Endodermal cell (in vitro differentiated cells): ENCODE measurements at places on chromosomes 2 and 18. TPM values are rescaled to one million over a fixed set of nuclear protein-coding genes. Genes with fewer than 3 reads are reported as not detected.

Gene CABLES1
- total RNA-seq = 16.7 and 17.2 TPM in 2 replicates

Gene TMEM247
- not detected in 2 replicates for total RNA-seq

Gene OR6B2
- total RNA-seq = not detected in 3 replicates

Gene TTC39C
- 10.0 to 14.6 TPM (median 14.0 TPM) in 3 replicates for total RNA-seq

Gene CPO
- 1.0 and 1.5 TPM in 2 replicates for total RNA-seq

Gene FOXI3
- 0.16 to 1.4 TPM (median 0.93 TPM) in 3 replicates for total RNA-seq

Gene KRTCAP3
- total RNA-seq = 25.9 to 29.7 TPM (median 27.0 TPM) in 3 replicates

Gene DSC1
- total RNA-seq = not detected in 3 replicates

DNA sequence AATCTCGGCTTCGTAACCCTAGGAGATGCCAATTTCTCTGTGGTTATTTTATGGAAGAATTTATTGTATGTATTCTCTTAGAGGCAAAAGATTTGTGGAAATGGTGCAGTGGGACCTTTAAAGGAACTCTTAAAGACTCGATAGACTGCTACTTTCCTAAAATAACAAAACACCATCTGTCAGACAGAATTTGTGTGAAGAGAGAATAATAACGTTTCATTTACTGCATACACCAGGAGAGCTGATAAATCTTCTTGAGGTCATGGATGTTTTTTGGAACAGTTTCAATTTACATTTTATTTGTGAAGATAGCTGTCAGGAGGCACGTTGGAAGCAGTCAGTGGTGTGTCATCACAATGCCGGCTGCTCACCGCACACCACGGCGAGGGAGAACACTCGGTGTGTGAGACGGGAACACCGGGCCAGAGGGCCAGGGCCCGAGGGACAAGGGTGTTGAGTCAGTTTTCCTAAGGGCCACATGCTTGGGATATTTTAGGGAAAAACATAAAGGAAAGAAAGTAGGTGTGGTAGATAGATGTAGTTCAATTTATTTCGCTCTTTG lies 1681.0 kb upstream of the DDX18 start:
- DNase-seq = no peak
- no peaks in the 10 kb centered on the region for H3K27me3 ChIP-seq
- no peaks in the 10 kb centered on the region for H3K4me1 ChIP-seq
- no peaks in the 10 kb centered on the region for H3K36me3 ChIP-seq

DNA sequence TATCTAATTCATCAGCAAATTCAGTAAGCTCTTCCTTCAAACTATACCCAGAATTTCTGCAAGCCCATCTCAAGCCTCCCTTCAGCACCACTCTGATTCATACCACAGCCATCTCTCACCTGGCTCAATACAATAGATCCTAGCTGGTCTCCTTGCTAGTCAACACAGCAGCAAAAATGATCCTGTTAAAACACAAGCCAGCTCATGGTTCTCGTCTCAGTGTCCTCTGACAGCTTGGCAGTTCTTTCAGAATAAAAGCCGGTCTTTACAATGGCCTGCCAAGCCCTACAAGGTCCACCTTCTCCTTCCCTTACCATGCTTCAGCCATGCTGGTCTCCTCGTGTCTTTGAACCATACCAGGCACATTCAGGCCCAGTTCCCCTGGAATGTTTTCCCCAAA lies 296.9 kb upstream of the RND3 start:
- no peak overlapping the region for H3K27ac ChIP-seq
- H3K4me1 ChIP-seq = no peaks in the 10 kb centered on the region
- no peaks in the 10 kb centered on the region for H3K36me3 ChIP-seq
- H3K4me3 ChIP-seq = no peak overlapping the region
- H3K27me3 ChIP-seq = no peaks in the 10 kb centered on the region

GRCh38 chr2:130764035-130764820 lies 8.9 kb downstream of the AMER3 start:
- peaks cover 3% of the 10 kb centered on the region for H3K27me3 ChIP-seq
- no peak overlapping the region for H3K27ac ChIP-seq
- no peak for DNase-seq
- no peaks in the 10 kb centered on the region for H3K4me1 ChIP-seq

GRCh38 chr2:171383134-171383533 lies 50.7 kb downstream of the METTL8 start:
- H3K4me3 ChIP-seq = no peak overlapping the region
- no peak for DNase-seq
- H3K36me3 ChIP-seq = no peaks in the 10 kb centered on the region
- no peaks in the 10 kb centered on the region for H3K27me3 ChIP-seq

DNA sequence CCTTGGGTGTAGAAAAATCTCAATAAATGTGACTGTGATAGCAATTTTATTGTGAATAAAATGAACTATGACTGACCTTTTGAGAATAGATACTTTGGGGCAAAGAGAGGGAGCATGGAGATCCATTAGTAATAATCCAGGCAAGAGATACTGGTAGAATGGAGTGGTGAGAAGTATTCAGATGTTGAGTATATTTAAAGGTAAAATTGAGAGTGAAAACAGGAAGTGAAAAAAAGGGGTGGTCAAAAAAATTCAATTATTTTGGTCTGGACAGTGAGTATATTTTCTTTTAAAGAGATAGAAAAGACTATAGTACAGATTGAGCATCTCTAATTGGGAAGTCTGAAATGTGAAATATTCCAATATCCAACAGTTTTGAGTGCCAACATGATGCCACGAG lies 1515.6 kb upstream of the NXPH2 start:
- no peaks in the 10 kb centered on the region for H3K36me3 ChIP-seq
- H3K4me3 ChIP-seq = no peak overlapping the region
- H3K27me3 ChIP-seq = no peaks in the 10 kb centered on the region

DNA sequence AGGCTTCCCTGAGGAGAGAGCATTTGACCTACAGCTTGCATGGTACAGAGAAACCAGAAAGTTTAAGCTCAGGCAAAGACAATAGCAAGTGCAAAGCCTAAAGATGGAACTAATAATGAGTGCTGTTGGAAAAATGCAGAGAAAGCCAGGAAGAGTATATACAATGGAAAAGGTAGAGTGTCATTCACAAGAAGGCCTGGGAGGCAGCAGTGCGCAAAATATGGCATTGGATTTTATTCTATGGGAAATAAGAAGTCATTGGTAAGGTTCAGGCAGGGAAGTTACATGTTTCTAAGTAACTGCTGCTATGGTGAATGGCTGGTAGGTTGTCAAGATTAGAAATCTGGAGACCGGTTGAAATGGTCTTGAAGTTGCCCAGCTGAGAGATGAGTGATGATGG lies 2167.3 kb upstream of the CELF4 start:
- no peaks in the 10 kb centered on the region for H3K27me3 ChIP-seq
- no peak overlapping the region for H3K4me3 ChIP-seq
- H3K27ac ChIP-seq = no peak overlapping the region
- DNase-seq = peak; percentile 45

DNA sequence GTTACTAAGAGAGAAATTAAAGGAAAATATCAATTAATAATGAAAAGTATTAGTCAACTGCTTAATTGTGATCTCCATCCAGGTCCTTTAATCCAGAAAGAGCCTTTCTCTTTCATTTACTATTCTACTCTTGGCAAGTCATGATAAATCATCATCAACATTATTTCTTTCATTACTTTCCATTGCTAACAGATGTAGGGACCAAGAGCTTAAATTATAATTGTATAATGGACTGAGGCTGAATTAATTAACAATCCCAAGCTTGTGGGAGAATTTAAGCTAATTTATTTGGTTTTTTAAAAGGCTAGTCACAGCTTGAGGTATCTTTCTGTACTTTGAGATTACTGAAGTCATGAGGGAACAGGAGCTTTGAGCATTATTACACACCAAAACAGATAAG lies 223.9 kb downstream of the ERBB4 start:
- no peaks in the 10 kb centered on the region for H3K27me3 ChIP-seq
- H3K4me1 ChIP-seq = no peaks in the 10 kb centered on the region
- H3K4me3 ChIP-seq = no peak overlapping the region
- no peak for DNase-seq
- H3K27ac ChIP-seq = no peak overlapping the region

GRCh38 chr2:85022232-85022631 lies 51.3 kb downstream of the KCMF1 start:
- H3K27me3 ChIP-seq = no peaks in the 10 kb centered on the region
- H3K27ac ChIP-seq = no peak overlapping the region
- no peak for DNase-seq
- H3K4me3 ChIP-seq = no peak overlapping the region
- H3K4me1 ChIP-seq = no peaks in the 10 kb centered on the region

- H3K4me1 ChIP-seq = no peaks in the 10 kb centered on the region
- H3K27ac ChIP-seq = no peak overlapping the region
- no peaks in the 10 kb centered on the region for H3K36me3 ChIP-seq
- no peaks in the 10 kb centered on the region for H3K27me3 ChIP-seq
These were observed 47.6 kb upstream of the GPC1 start for GRCh38 chr2:240387669-240388358.

- no peaks in the 10 kb centered on the region for H3K36me3 ChIP-seq
- H3K27me3 ChIP-seq = no peaks in the 10 kb centered on the region
- H3K4me3 ChIP-seq = peak overlapping the region; percentile 77
These were observed 249.0 kb downstream of the CDH20 start for GRCh38 chr18:61582202-61582710.

GRCh38 chr18:22318745-22319407 lies 98.8 kb downstream of the CTAGE1 start:
- no peaks in the 10 kb centered on the region for H3K36me3 ChIP-seq
- DNase-seq = no peak
- H3K27ac ChIP-seq = no peak overlapping the region
- H3K4me3 ChIP-seq = no peak overlapping the region
- H3K27me3 ChIP-seq = peaks cover 11% of the 10 kb centered on the region

- no peaks in the 10 kb centered on the region for H3K27me3 ChIP-seq
- DNase-seq = no peak
- H3K4me1 ChIP-seq = peaks cover 5% of the 10 kb centered on the region
- H3K27ac ChIP-seq = no peak overlapping the region
These were observed 61.5 kb downstream of the EFR3B start for GRCh38 chr2:25103287-25103871.

DNA sequence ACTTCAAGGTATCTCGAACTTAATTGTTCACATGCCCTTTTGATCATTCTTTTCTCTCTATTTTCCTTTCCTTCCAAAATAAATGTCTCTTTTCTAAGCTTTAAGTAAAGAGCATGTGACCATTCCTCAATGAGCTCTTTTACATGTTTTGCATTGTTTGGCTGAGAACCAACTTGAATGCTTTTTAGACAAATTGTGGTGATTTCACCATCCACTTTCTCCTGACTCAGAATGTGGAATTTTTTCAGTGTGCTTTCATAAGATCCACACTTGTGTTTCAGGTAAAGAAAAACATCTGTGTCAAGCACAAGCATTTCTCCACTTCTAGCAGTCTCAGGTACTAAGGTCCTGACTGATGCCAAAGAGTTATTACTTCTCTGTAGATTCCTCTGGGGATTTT lies 10.7 kb downstream of the RBM43 start:
- no peaks in the 10 kb centered on the region for H3K27me3 ChIP-seq
- no peak overlapping the region for H3K4me3 ChIP-seq
- no peaks in the 10 kb centered on the region for H3K4me1 ChIP-seq
- no peak overlapping the region for H3K27ac ChIP-seq
- DNase-seq = no peak
- no peaks in the 10 kb centered on the region for H3K36me3 ChIP-seq

GRCh38 chr18:8491516-8491915 lies 117.7 kb upstream of the RAB12 start:
- no peak overlapping the region for H3K4me3 ChIP-seq
- DNase-seq = no peak
- no peaks in the 10 kb centered on the region for H3K27me3 ChIP-seq
- no peak overlapping the region for H3K27ac ChIP-seq

DNA sequence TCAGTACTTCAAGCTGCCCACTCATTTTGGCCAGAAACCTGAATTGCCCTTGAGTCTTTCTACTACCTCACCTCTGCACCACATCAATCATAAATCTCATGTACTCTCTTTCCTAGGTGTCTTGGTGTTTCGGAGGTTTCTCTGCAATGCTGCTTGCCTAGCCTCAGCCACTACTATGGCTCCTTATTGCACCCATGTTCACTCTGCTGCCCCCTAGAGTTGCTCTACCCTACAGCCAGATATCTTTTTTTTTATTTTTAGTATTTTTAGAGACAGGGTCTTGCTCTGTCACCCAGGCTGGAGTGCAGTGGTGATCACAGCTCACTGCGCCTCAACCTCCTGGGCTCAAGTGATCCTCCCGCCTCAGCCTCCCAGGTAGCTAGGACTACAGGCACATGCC lies 413.0 kb downstream of the PTPRM start:
- no peaks in the 10 kb centered on the region for H3K27me3 ChIP-seq
- no peak overlapping the region for H3K27ac ChIP-seq
- no peak overlapping the region for H3K4me3 ChIP-seq

DNA sequence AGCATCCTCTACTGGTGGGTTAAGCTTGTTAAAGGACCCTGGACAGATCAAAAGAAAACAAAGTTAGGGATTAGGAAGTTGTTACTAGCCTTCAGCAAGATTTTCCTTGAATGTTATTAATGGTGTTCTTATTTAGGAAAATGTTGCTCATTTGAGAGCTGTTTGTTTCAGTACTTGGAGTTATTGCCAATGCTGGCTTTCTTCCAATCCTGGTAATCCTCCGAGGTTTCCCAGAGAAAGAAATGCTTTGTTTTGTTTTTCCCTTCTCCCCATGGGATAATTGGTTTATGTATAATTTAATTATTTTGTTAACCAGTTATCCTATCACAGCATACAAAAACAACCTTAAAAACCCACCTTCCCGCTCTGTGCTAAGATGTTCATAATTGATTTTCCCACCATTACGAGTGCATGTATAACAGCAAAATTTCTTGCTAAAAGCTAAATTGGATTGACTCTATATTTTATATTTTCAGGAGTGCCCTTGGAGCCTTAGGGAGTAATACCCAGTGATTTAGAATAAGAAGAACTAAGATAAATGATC lies 79.8 kb downstream of the MGAT5 start:
- H3K4me3 ChIP-seq = no peak overlapping the region
- H3K27ac ChIP-seq = no peak overlapping the region
- H3K4me1 ChIP-seq = peaks cover 8% of the 10 kb centered on the region
- no peaks in the 10 kb centered on the region for H3K36me3 ChIP-seq
- H3K27me3 ChIP-seq = no peaks in the 10 kb centered on the region

DNA sequence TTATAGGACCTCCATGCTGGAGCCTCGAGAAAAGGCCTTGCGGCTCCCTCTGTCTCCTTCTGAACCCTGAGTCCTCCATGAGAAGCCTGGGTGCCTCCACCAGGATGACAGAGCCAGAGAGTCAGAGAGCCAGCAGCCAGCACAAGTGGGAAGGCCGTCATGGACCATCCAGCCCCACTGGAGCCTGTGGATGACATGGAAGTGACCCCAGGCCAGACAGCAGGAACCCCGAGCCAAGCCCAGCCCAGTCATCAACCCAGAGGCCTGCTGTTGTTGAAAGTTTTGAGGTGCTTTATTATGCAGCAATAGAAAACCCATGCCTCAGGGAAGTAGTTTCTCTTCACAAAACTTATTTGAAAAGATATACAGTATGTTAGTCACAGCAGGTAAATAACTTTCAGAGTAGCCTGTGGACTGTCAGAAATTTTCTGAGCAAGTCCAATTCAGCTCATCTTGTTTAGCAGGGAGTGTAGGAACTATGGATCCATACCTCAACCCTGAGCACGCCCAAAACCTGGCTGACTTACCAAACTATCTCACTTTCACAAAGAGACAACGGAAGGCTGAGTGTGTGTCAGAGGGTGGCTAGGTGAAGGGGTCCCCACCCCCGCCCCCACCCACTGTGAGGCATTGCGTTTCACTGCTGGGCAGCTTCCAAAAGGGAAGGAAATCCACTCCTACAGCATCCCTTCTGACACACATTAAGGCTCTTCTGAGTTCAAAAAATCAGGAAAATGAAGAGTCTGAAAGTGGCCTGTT lies 79.9 kb upstream of the NDUFV2 start:
- H3K4me3 ChIP-seq = no peak overlapping the region
- H3K27me3 ChIP-seq = no peaks in the 10 kb centered on the region
- no peak overlapping the region for H3K27ac ChIP-seq
- DNase-seq = peak; percentile 58
